ENCODE measurements at places on chromosomes 1 and 21. TPM values are rescaled to one million over a fixed set of nuclear protein-coding genes. Genes with fewer than 3 reads are reported as not detected.

The ADORA1 gene
- total RNA-seq, result 60.9 TPM

GRCh38 chr1:228169345-228169744, 3.7 kb downstream of the IBA57 start:
- H3K4me1 ChIP-seq, result peaks cover 4% of the 10 kb centered on the region
- no peaks in the 10 kb centered on the region for H3K27me3 ChIP-seq
- H3K36me3 ChIP-seq, result no peaks in the 10 kb centered on the region
- H3K4me3 ChIP-seq, result no peak overlapping the region
- H3K27ac ChIP-seq, result no peak overlapping the region

GRCh38 chr1:184753608-184754475, 816 bp downstream of the EDEM3 start:
- H3K36me3 ChIP-seq, result no peaks in the 10 kb centered on the region
- no peaks in the 10 kb centered on the region for H3K27me3 ChIP-seq
- peak overlapping the region; percentile 96 for H3K4me3 ChIP-seq
- H3K4me1 ChIP-seq, result 0 out of 2 replicates have a peak, but pooled peaks cover 3% of the 10 kb centered on the region
- DNase-seq, result peak; percentile 19

The PEX11B gene
- 19.5 TPM for total RNA-seq

GRCh38 chr1:68958958-68959357, 462.1 kb upstream of the DEPDC1 start:
- no peak overlapping the region for H3K27ac ChIP-seq
- no peak for DNase-seq
- H3K4me3 ChIP-seq, result no peak overlapping the region
- H3K27me3 ChIP-seq, result no peaks in the 10 kb centered on the region

DNA sequence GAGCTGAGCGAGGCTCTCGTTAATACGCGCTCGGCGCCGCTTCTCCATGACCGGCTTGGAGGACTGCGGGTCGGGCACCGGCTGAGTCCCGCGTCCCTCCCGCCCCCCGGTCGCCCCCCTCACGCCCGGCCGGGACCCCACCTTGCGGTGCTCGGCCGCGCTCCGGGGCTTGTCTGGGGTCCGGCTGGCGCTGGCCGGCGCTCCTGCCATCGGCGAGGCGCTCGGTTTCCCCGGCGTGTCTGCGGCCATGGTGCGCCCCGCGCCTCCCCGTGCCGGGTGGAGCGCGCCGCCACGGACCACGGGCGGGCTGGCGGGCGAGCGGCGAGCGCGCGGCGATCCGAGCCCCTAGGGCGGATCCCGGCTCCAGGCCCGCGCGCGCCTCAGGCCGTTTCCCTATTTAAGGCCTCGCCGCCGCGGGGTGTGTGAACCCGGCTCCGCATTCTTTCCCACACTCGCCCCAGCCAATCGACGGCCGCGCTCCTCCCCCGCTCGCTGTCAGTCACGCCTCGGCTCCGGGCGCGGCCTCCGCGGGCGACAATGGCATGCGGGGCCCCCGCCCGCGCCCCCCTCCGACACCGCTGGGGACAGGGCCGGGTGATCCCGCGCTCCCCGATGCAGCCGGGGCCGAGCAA, at the start of gene HES4:
TSS of gene HES4 (minus strand) at position 373 of the 632 bp plus-strand sequence. CDS start at position 249, 124 bp downstream.
- peaks cover 10% of the 10 kb centered on the region for H3K4me1 ChIP-seq
- peak within 1 kb of the TSS; percentile 70 for H3K4me3 ChIP-seq
- H3K27me3 ChIP-seq, result no peaks in the 10 kb centered on the region
- H3K27ac ChIP-seq, result peak within 1 kb of the TSS; percentile 94

GRCh38 chr1:155977690-155978324, 540 bp downstream of the ARHGEF2 start:
- peaks cover 37% of the 10 kb centered on the region for H3K4me1 ChIP-seq

The ANGPTL1 gene
- 1.2 TPM for total RNA-seq

DNA sequence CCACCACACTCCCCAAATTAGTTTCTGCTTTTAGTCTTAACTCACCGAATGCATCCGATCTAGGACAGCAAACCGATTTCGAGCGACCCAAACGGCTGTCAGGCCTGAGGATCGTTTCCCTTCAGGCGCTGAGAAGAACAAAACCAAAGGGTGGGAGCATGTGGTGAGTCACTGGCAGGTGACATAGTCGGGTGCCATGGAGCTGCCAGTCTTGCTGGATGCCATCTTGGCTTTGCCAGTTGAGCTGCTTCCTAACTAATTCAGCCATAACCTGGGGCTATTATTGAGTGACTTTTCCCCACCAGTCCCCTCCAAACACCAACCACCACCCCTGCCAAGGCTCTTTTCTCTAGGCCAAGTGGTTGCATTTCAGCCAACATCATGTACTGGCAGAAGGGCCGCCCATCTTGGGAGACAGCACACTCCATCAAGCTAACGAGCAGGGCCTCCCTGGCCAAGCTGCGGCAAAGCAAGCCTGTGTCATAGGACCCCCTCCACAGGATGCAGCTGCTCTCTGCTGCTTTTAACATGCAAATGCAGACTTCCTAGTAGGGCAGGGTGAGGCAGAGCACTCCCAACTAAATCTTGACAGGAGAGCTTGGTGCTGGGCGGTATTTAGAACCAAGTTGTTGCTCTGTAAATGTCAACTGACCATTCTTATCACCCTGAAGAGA, 22.3 kb upstream of the PEX19 start:
- no peaks in the 10 kb centered on the region for H3K4me1 ChIP-seq
- no peak overlapping the region for H3K4me3 ChIP-seq
- peaks cover 80% of the 10 kb centered on the region for H3K36me3 ChIP-seq
- H3K27ac ChIP-seq, result no peak overlapping the region
- H3K27me3 ChIP-seq, result no peaks in the 10 kb centered on the region
- DNase-seq, result no peak

GRCh38 chr1:214280386-214281020, 456 bp upstream of the SMYD2 start:
- H3K27ac ChIP-seq, result peak overlapping the region; percentile 93
- H3K4me3 ChIP-seq, result peak overlapping the region; percentile 100
- DNase-seq, result peak; percentile 71
- H3K27me3 ChIP-seq, result no peaks in the 10 kb centered on the region

DNA sequence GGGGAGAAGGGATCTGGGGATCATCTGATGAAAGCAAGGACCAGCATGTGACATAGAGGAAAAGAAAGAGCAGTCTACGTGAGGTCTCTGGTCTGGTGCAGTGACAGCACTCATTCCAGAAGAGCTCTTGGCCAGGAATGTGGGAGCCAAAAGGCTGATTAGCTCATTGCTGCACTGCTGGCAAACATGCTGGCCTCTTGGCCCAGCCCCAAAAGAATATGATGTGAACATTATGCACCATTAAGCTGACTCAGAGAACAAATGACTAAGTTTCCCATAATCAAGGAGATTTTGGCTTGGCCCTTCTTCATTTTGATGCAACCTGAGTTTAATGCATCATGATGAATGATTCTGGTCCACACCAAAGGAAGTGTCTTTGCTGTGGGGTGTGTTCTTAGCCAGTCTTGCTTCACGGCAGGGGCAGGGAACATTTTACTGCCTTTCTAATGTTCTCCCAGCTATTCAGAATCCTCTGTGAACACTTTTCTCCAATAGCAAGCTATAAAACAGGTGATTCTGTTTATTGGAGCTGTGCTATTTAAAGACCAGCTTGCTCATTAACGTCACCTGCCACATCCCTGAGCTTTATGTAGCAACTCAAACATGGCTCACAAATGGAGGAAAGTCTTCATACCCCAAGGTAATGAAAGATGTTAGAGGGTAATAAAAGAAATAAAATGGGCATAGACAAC, 55.1 kb downstream of the PCBP3 start:
- DNase-seq, result no peak
- H3K4me1 ChIP-seq, result no peaks in the 10 kb centered on the region
- no peaks in the 10 kb centered on the region for H3K36me3 ChIP-seq

GRCh38 chr1:83012950-83013349, 986.0 kb downstream of the TTLL7 start:
- H3K27me3 ChIP-seq, result no peaks in the 10 kb centered on the region
- no peak for DNase-seq
- no peak overlapping the region for H3K4me3 ChIP-seq
- H3K4me1 ChIP-seq, result no peaks in the 10 kb centered on the region
- no peak overlapping the region for H3K27ac ChIP-seq
- no peaks in the 10 kb centered on the region for H3K36me3 ChIP-seq

- H3K27ac ChIP-seq, result no peak overlapping the region
- no peaks in the 10 kb centered on the region for H3K27me3 ChIP-seq
- no peak for DNase-seq
- no peaks in the 10 kb centered on the region for H3K36me3 ChIP-seq
- no peaks in the 10 kb centered on the region for H3K4me1 ChIP-seq
Observed at GRCh38 chr1:157198619-157199420, 60.6 kb upstream of the ETV3 start.

DNA sequence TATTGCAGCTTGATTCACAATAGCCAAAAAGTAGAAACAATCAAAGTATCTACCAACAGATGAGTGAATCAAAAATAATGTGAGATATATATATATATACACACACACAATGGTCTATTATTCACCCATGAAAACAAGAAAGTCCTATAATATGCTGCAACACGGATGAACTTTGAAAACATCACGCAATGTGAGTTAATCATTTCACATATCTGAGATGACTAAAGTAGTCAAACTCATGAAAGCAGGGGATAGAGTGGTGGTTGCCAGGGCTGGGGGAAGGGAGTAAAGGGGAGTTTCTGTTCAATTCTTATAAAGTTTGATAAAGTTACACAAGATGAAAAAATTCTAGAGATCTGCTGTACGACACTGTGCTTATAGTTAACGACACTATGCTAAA, 1234.8 kb downstream of the MRPL39 start:
- no peak for DNase-seq
- no peak overlapping the region for H3K4me3 ChIP-seq
- H3K27me3 ChIP-seq, result no peaks in the 10 kb centered on the region
- H3K27ac ChIP-seq, result no peak overlapping the region
- no peaks in the 10 kb centered on the region for H3K4me1 ChIP-seq
- no peaks in the 10 kb centered on the region for H3K36me3 ChIP-seq

GRCh38 chr1:186740324-186740723, 60.1 kb upstream of the PTGS2 start:
- H3K4me3 ChIP-seq, result no peak overlapping the region
- H3K36me3 ChIP-seq, result no peaks in the 10 kb centered on the region
- no peak overlapping the region for H3K27ac ChIP-seq
- no peak for DNase-seq
- H3K27me3 ChIP-seq, result no peaks in the 10 kb centered on the region
